Stimulated activated CD4-positive, alpha-beta T cell treated with anti-CD3 and anti-CD28 coated beads, Interleukin-1b, Interleukin-23, amount 100 ng/mL, for 1 hour (primary cell): ENCODE measurements at places on chromosomes 5 and 9.

DNA sequence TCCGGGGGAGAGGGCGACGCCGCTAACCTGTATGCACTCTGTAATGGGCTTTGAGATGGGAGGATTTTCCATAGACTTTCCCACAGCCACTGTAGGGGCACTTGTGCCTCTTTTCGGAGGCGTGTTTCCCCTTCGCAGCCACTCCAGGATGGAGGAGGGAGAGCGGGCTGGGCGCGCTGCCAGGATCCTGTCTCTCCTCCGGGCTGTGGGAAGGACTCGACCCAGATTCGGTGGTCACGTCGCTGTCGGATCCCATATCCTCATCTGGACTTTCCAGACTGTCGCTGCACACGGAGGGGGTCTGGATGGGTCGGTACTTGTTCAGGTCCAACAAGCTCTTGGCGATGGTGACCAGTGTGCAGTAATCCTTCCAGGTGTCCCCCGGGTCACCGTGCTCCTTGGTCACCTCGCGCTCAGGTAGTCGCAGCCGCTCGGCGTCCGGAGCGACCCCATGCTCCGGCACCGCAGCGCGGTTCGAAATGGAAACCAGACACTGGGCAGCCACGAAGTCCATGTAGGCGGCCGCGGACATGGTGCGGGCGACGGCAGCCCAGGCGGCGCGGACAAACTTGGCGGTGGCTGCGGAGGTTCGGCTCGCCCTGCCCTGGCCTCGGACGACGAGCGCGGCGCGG lies 1.5 kb downstream of the KLF9 start:
- no peak for DNase-seq

DNA sequence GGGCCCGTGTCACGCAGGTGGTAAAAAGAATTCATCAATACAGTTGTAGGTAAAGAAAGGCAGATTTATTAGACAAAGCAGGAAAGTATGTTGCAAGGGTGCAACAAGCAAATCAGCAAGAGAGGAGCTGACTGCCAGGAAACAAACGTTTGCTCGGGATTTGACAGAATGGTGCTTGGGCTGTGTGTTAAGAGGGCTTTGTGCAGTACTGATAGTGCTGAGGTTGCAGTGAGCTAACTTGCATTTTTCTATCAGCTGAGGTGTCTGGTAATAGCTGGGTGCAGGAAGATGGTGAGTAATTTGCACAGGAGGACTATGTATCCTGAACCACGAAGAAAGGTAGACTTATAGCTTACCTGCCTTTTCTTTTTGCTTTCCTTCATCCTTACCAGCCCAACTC lies 3.9 kb upstream of the RARS1 start:
- DNase-seq = no peak

- no peak for DNase-seq
Measured at GRCh38 chr5:40198736-40199135, 481.0 kb upstream of the PTGER4 start.

GRCh38 chr9:94700445-94700844 lies 26.1 kb upstream of the AOPEP start:
- DNase-seq = no peak

GRCh38 chr5:38151878-38152277 lies 106.5 kb upstream of the EGFLAM start:
- no peak for DNase-seq

DNA sequence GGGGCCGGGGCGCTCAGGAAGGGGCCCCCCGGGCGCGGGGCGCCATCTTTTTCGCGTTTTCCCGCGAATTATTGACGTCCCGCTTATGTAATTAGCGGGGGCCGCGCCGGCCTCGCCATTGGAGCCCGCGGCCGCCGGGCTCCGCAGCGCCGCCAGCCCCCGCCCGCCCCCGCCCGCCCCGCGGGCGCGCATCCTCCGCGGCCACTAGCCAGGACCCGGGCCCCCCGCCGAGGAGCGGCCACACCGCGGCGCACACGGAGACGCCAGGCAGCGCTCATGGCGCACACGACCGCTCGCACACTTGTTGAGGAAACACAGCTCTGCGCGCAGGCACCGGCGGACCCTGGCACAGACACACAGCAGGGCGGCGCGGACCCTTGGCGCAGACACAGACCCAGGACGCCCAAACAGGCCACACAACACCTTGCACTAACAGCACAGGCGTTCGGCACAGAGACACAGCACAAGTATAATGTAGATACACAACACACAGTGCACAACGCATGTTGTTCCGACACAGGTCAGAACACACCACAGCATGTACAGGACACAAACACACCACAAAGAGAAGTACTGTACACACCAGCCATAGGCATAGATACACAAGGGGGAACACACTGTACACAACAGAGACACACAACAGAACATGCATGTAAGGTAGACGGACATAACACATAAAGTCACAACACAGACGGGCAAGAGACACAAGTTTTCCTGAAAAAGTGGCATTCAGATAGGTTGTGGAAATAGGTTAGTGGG lies 467 bp upstream of the PHF19 start:
- no peak for DNase-seq

- no peak for DNase-seq
Measured at GRCh38 chr5:55823151-55823796, 27.9 kb upstream of the IL31RA start.

DNA sequence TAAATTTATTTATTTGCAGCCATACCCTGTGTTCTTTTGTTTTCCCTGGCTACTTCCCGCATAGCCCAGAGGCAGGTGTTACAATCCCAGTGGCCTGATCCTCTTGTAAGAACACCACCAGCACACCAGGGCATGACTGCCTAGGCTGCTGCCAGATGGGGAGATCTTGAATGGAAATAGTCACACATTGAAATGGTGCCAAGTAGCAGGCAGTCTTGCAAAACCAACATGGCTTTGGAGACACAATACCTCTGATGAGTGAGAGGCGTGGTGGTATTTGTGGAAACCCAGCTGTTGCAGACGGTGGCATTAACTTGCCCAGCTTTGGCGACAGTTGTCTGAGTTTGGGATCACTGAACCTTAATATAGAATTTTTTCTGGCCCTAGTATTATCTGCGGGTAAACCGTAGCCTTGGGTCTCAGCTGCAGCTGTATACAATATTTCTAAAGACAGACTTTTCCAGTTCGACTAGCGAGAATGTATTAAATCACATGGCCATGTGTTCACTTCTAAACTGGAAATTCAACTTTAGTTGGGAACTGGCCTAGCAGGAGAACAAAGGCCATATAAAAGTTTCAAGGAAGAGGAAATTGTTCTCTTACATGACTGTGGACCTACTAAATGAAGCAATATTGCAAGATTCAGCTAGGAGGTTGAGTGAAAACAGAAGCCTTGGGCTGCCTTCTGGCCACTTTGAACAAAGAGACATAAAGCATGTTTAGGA lies 277.0 kb downstream of the SMARCA2 start:
- DNase-seq = no peak

DNA sequence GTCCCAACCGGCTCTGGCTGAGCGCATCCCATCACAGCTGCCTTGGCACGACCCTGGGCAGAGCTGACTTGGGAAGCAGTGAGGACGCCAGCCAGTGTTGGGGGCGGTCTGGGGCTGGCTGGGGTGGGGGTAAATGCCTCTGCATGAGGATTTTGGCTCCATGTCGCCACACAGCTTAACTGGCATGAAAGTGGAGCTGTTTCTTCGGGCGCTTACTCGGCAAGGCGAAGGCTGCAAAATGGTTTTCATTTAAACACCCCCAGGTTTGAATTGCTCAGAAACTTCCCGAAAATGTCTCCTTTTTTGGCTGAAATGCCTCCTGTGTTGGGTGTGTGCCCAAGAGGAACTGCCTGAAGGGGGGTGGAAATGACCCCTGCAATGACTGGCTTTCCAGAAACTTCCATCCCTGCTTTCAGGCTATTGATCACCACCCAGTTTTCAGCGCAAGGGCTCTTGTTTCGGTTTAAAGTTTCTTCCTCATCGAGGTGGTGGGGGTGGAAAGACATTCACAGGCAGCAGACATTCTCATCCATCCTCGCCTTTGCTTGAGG lies 38.3 kb downstream of the PTGES start:
- no peak for DNase-seq

DNA sequence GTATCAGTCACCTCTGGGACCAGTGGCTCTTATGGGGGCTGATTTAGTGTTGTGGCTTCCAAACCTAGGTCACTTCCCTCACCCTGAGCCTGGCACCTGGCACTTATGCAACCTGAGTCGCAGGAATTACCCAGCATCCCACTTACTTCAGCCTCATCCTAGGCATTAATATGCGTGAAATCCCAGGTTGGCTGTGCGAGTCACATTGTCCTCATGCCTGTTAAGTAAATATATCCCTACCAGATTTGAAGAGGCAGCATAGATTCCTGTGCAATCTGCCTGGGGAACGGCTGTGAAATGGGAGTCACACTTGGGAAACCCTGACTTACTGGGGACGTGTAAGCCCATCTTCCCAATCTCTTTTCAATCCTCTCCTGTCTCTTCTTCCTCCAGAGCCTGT lies 42.7 kb upstream of the AKNA start:
- DNase-seq = no peak
